ENCODE measurements at places on chromosomes 7 and 10.

- no peak for DNase-seq
Observed at GRCh38 chr7:96388620-96389383, 66.9 kb upstream of the SLC25A13 start.

DNA sequence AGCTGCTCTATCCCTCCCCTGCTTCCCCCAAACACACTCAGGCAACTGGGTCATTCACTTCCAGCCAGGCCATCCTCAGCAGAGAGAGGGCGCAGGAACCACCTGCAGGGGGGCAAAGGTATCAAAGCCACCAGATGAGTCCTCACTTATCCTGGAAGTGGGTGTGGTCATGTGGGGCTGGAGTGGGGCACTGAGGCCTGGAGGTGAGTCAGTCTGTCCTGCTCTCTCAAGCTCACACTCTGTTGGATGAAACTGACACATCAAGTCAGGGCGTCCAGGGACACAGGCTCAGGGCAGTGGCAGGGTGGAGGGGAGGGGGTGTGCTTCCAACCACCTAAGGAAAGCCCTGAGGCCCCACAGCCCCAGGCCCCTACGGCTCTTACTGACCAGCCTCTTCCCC is 8.0 kb upstream of the ELFN1 start:
- DNase-seq, result no peak

DNA sequence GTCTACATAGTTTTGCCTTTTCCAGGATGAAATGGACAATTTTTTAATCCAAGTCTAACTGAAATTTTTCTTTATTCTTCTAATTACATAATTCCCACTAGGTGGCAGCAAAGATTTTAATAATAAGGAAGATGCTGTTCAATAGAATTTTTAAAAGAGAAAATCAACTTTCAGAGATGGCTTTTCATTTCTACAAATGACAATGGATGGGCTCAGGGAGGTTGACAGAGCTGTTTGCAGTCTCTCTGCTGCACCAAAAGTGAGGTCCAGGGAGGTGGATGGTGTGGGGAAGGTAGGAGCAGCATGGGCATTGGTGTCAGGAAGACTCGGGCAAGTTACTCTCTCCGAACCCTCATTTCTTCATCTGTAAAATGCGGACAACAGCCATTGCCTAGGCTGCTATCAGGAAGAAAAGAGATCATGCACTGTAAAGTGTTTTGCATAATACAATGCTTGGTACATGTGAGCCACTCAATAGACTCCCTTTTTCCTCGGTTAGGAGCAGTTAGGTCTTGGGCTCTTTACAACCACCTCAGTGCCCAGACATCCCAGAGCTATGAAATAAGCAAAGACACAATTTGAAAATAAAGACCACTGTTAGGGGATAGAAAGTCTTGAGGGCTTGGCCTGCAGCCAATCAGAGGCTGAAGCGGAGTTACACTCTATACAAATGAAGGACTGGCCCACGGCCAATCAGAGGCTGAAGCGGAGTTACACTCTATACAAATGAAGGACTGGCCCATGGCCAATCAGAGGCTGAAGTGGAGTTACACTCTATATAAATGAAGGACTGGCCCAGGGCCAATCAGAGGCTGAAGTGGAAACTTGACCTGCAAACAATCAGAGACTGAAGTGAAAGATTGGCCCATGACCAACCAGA is 107.1 kb downstream of the ABLIM1 start:
- no peak for DNase-seq

DNA sequence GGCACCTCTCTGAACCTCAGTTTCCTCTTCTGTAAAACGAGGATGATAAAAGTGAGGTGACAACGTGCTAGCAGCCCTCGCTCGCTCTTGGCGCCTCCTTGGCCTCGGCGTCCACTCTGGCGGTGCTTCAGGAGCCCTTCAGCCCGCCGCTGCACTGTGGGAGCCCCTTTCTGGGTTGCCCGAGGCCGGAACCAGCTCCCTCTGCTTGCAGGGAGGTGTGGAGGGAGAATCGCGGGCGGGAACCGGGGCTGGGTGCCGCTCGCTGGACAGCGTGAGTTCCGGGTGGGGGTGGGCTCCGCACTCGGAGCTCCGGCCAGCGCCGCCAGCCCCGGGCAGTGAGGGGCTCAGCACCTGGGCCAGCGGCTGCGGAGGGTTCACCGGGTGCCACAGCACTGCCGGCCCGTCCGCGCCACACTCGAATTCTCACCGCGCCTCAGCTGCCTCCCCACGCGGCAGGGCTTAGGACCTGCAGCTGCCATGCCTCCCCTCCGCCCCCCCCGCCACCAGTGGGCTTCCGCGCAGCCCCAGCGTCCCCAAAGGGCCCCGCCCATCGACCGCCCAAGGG is 24.3 kb upstream of the ACSL5 start:
- no peak for DNase-seq

GRCh38 chr7:128135159-128135514 is 103.9 kb upstream of the LRRC4 start:
- no peak for DNase-seq

- no peak for DNase-seq
Observed at GRCh38 chr7:149836434-149836833, 1.7 kb upstream of the ZNF862 start.

DNA sequence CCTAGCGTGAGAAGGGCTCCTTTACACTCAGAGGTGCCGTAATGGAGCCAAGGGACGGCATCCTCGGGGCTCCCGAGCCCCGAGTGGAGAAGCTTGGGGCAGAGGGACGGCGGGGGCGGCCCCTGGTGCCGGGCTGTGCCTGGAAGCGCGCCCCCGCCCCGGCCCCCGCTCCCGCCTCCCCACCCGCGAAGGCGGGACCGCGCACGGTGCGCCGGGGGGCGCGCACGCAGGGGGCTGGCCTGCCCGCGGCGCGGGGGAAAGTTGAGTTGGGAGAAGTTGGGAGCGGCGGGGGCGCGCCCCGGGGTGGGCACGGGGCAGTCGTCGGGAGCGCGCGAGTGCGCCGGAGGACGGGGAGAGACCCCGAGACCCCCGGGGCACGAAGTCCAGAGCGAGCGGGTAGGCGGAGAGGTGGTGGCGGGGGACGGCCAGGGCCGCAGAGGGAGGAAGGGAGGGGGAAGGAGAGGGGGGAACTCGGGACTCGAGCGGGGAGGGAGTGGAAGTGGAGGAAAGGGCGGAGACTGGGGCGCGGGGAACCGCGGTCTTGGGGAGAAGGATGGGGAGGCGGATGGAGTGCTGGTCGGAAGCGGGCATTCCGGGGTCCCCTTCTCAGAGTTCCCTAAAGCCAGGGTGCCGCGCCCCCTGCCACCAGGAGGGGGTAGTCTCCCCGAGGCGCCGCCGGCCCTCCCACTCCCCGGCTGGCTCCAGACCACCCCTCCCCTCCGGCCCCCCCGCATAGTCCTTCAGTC is at the start of gene SLC4A2:
SLC4A2 (plus strand) TSS at position 223 of the 746 bp plus-strand sequence. CDS start 2,399 bp downstream, outside the sequence.
- peak; percentile 69 for DNase-seq

- no peak for DNase-seq
Observed at GRCh38 chr7:80348223-80348622, 163.6 kb downstream of the GNAT3 start.

GRCh38 chr10:122281018-122281626 is 10.0 kb downstream of the BTBD16 start:
- no peak for DNase-seq

- DNase-seq, result no peak
Observed at GRCh38 chr10:30081182-30081581, 21.8 kb upstream of the JCAD start.

DNA sequence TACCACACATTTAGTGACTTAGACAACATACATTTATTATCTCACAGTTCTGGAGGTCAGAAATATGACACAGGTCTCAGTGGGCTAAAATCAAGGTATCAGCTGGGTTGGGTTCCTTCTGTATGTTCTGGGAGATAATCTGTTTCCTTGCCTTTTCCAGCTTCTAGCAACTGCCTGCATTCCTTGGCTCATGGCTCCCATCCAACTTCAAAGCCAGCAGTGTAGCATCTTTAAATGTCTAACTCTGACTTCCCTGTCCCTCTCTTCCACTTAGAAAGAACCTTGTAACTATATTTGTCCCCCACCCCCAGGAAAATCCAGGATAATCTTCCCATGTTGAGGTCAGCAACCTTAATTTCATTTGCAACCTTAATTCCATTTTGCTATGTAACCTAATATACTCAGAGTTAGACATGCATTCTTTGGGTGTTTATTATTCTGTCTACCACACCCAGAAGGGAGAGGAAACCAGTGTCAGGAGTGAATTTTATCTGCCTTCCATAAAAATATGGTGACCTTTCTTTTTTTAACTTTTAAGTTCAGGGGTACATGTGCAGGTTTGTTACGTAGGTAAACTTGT is 57.3 kb upstream of the SMIM30 start:
- DNase-seq, result no peak

DNA sequence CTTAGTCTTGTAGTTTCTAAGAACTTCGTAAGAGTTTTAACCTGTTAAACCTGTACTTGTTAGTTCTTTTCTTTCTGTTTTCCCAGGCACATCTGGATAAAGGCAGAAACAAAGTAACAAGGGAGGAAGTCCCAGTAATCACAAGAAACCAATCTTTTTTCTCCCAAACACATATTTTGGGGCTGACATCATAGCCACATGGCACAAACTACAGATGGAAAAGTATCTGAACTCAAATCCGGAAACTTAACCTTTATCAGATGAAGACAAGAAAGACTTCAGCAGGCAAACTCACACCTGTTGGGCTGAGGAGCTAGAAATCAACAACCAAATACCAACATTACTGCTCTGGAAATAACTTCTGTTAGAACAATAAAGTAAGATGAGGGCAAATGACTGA is 67.1 kb downstream of the CUBN start:
- DNase-seq, result no peak
